ENCODE measurements at places on chromosomes 6 and 20.

DNA sequence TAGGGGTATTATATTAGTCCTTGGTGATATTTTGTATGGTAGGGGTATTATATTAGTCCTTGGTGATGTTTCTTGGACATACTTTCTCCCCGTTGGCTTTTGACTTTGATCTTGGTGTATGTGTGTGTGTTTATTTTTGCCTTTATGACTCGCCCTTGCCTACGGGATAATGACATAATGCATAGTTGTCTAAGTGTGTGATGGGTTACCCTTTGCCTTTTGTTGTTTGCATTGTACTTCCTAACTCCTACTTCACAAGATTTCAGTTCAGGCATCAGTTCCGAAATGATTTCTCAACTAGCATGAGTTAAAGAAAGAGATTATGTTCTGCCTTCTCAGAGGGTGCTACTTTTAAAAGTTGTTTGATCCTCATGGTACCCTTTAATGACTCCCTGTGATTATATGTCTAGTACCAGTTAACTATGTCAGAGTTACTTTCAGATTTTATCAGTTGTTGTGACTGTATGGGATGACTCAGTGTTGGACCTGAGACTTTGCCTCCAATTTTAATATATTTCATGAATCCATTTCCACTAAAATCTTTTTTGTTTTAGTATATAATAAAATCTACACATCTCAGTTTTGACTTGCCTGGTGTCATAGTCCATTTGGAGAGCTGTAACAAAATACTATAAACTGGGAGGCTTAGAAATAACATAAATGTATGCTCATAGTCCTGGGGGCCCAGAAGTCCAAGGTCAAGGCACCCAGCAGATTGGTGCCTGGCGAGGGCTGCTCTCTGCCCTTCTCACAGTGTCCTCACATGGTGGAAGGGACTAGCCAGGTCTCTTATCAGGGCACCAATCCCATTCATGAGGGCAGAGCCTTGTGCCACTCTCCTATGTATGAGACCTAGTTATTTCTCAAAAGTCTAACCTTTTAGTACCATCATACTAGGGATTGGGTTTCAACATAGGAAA is 34.1 kb downstream of the CDYL start:
- no peak for DNase-seq

DNA sequence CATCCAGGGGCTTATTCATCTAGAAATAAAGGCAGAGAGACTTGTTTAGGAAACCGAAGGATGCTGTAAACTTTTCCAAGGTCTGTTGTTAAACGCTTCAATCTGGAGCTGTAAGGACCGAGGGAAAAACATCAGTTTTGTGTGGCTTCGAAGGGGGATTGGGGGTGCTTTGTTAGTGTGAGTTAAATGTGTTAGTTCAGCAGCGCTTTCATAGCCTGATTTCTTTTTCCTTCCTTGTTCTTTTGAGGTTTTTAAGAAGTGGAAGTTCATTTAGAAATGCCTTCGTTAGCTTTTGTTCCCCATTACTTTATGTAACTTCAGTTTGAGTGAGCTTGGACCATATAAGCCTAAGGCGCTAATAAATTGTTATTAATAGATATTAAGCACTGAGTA is 1.5 kb downstream of the ANKS1A start:
- peak; percentile 7 for DNase-seq

- no peak for DNase-seq
These were observed 80.7 kb downstream of the ANKRD60 start for GRCh38 chr20:58147628-58148370.

- DNase-seq: no peak
These were observed 8.3 kb downstream of the SEMG2 start for GRCh38 chr20:45229264-45230056.

- no peak for DNase-seq
These were observed 10.7 kb downstream of the CST7 start for GRCh38 chr20:24959591-24960301.

- peak; percentile 41 for DNase-seq
These were observed 181.6 kb upstream of the RNF217 start for GRCh38 chr6:124780623-124781022.

DNA sequence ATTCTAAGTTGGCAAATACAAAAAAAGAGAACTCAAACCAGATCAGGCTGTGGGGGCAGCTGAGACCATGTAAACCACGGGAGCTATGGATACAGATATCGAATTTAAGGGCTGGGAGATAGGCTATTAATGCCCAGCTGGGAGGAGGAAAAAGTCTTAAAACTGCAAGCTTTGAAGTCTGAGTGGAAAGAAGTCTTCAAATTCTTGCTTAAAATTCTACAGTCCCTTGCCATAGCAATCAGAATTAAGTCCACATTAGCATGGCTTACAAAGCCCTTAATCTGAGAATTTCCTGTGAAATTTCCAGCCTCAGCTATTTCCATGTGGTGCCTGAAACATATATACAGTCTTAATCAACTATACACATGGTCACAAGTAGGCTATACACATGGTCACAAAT is 465.0 kb upstream of the HSF2 start:
- DNase-seq: no peak

- no peak for DNase-seq
These were observed 22.1 kb downstream of the ABHD12 start for GRCh38 chr20:25368526-25368925.

DNA sequence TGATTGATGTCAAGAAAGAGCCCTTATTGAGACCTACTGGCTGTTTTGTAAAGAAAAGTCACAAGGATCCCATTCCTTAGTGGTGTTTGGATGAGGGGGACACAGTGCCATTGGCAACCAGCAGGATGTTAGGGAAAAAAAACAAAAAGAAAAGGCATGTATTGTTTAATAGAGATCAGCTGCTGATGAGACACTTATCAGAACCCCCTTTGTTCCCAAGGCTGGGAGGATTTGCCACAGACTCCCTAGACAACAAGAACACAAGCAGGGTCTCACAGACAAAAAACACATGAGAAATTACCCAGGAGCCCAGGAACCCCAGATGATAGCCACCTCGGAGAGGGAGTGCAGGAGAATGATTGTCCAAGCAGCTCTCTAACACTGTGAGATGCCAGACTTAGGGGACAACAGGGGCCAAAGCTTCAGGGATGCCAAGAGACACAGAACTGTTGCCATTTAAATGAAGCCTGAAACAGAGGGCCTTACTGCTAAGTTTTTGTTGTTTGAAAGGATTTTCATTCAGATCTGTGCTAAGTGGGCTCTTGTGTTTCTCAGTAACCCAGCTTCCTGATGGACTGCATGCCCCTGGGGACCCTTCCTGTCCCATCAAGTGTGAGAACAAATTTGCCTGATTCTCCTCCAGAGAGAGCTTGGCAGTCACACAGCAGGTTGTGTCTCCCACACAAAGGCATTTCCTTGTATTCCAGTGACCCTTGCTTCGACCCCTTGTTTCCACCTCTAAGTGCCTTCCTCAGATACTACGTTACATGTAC is 48.7 kb upstream of the HEY2 start:
- peak; percentile 90 for DNase-seq

GRCh38 chr6:117463762-117464665 is 18.5 kb upstream of the DCBLD1 start:
- DNase-seq: no peak

DNA sequence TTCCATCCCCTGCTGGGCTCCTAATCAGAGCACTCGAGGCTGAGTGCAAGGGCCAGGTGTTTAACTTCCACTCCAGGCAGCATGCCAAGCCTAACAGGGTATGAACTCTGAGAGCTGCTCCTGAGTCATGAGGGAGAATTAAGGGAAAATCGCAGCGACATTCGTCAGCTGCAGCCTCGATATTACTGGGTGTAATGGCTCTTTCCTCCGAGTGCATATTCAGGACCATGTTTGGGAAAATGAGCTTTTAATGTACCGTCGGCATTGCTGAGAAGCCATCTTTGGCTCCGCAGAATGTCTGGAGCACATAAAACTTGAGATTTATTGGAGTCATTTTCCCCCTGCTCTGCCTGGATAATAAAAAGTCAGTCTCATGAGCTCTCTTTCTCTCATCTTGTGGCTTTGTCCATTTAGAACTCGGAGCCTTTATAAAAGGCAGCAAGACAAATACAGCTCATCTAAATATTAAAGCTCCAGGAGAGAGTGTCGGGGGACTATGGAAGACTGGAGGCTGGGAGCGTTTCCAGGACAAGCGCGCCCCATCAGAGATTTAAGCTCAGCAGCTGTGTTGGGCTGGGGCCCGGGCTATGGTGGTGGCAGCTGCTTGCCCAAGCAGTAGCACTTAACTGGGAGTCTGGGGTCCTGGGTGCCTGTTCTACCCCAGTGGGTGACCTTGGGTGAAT is 103.7 kb downstream of the TOX2 start:
- no peak for DNase-seq

DNA sequence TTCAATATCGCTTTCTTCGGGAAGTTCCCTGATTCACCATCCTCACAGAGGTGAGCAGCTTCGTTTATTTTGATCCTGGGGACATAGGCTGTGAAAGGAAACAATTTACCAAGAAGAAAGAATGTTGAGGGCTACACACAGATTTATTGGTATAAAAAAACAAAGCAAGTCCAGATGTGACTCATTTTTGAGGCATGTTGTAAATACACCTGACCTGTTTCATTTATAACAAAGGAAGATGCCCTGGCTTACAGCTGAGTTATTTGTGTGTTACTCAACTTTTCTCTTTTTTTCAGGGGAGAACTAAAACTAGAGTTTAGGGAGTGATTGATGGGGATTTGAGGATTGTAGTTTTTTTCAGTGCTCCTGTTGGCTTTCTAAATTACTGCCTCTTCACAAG is 489.5 kb downstream of the CBLN4 start:
- DNase-seq: no peak

DNA sequence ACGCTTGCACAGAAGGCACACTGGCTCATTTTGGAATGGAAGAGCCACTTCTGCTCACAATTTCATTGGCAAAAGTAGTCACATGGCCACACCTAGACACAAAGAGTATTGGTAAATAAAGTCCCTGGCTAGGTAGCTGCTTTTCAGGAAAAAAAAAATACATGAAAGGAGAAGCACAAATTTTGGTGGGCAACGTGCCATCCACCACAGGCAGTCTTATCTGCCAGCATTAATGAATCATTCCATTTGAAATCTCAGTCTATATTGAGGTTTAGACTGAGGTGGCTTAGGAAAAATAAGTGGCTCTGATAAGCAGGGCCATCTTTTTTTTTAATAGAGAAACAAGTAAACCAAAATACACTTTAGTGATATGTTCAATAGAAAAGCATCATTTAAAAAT is 44.3 kb downstream of the ADGRB3 start:
- no peak for DNase-seq

DNA sequence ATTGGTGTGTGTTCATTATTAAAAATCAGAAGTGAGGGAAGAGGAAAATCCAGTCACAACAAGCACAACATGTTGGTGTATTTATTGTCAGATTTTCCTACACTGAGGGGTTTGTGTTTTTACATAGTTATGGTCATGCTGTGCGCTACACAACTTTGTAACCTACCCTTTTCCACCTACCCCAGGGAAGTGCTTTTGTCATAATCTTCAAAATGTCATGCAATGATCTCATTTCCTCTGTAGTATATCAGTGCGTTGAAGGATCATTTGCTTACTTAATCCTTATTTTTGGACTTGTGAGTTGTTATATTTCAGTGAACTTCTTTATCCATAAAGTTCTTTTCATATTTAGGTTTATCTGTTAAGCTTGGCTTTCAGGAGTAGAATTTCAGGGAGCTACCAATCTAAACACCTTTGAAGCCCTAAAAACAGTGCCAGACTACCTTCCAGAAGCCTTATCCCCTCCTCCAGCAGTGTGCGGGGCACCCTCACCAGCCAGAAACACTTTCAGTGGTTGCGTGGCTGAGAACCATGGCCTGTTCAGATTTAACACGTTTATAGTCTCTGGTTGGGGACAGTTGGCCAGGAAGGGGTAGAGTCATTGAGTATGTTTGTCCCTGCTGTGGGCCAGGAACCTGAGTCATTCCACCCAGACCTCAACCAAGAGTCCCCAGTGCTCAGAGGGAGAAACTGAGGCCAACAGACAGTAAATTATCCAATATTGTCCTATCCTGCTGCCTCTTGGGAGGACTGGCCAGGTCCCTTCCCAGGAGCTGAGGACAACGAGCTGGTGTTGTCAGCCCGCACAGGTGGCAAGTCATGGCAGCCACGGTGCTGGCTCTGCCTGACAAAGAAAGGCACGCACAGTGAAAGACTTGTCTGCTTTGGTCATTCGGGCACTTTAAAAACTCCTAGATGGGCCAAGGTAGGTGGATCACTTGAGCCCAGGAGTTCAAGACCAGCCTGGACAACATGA is 40.3 kb downstream of the STK35 start:
- DNase-seq: no peak

DNA sequence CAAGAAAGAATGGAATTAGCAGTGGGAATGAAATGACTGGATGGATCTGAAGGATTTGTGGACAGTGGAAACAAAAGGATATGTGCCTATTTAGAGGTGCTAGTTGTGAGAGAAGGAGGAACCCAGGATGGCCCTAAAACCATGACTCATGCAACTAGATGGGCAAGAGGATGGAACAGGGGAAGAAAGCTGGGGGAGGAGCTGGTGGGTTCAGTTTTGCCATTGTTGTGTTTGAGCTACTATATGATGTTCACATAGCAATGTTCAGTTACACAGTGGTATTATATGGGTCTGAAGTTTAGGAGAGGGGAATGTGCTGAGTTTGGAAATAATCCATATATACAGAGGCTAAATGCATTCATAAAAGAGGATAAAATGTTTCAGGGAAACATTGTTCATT is 125.7 kb upstream of the SSTR4 start:
- no peak for DNase-seq

DNA sequence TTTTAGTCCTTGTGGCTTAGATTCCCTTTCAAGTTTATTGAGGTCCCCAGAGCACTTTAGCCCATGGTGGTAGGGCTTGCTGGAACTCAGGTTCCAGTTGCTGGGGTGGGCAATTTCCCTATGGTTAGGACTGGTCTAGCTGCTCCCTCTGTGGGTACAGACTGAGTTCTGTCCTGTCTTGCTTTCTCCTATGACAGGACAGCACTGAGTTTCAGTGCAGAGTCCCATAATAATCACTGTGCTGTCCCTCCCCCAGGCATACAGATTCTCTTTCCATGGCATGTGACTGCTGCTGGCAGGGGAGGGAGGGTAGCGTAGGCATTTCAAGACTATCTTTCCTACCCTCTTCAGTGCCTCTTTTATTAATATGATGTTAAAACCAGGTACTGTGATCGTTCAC is 17.1 kb upstream of the ERVFRD-1 start:
- DNase-seq: no peak

- no peak for DNase-seq
These were observed 28.8 kb downstream of the KIZ start for GRCh38 chr20:21154692-21155091.

DNA sequence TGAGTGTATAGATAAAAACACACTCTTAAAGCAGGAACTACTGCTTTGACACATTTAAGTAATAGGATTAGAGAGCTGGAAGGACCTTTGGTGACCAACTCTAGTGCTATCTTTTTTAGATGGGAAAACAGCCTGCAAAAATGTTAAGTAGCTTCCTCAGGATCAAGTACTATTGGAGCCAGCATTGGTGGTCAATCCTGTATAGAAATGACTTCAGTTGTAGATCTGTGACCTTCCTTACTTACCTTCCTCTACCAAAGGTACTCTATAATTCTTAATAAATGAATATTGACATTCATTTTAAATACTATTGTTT is 18.7 kb downstream of the KCNQ5 start:
- no peak for DNase-seq

DNA sequence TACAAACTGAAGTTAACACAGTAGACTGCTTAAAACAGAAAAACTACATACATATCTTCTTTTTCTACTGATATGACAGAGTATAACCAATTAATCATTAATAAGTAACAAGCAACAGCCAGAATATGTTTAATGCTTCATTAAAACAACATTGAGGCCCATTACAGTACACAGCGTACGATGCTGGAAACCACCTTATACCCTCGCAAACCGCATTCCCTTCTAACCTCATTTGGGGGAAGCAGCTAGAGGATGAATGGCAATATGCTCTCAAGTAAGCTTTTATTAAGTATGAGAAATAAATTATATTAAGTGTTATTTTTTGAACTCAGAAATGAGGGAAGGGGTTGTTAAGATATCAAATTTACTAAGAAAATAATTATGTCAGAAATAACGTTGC is 142.4 kb downstream of the GMDS start:
- DNase-seq: no peak

Measured in putamen (tissue), 1 donor.